ENCODE measurements at places on chromosomes 3 and 15.

GRCh38 chr3:185037801-185038200, 115.1 kb downstream of the C3orf70 start:
- no peak for DNase-seq

DNA sequence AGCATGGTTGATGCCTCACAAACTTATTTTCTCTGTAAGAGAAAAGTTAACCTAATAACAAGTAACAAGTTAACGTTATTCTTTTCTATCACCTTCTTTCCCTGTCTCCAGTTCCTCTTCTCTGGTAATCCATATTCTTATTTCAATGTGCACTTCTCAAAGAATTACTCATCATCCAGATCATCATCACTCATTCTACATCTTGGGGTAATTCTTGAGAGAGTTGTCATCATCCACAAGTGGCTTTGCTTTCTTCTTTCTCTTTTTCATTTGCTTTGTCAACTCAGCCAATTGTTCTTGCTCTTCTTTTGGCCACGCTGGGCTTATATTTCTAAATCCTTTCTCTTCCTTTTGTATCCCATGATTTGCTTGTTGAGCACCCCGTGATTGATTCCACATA, 20.8 kb upstream of the RNF111 start:
- no peak for DNase-seq

DNA sequence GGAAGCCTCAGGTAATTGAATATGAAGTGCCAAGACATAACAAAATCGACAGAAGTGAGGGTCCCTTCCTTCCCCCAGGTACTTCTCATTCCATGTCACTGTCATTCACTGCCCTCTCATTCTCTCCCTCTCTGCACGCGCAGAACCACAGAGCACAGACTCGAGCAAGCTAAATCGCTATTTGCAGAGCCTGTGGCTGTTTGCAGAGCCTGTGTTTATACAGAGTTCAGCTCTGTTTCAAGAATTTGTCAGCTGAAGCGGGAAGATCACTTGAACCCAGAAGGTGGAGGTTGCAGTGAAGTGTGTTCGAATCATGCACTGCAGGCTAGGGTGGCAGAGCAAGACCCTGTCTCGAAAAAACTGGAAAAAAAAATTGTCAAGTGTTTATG, 2.5 kb downstream of the VILL start:
- no peak for DNase-seq

GRCh38 chr3:101036213-101036618, 43.0 kb upstream of the ABI3BP start:
- no peak for DNase-seq

GRCh38 chr3:169564883-169565282, 98.6 kb downstream of the MECOM start:
- DNase-seq = no peak

GRCh38 chr15:26996250-26996649, 25.3 kb downstream of the GABRG3 start:
- DNase-seq = no peak

- no peak for DNase-seq
These were observed 667 bp upstream of the ACOX2 start for GRCh38 chr3:58537412-58538301.

DNA sequence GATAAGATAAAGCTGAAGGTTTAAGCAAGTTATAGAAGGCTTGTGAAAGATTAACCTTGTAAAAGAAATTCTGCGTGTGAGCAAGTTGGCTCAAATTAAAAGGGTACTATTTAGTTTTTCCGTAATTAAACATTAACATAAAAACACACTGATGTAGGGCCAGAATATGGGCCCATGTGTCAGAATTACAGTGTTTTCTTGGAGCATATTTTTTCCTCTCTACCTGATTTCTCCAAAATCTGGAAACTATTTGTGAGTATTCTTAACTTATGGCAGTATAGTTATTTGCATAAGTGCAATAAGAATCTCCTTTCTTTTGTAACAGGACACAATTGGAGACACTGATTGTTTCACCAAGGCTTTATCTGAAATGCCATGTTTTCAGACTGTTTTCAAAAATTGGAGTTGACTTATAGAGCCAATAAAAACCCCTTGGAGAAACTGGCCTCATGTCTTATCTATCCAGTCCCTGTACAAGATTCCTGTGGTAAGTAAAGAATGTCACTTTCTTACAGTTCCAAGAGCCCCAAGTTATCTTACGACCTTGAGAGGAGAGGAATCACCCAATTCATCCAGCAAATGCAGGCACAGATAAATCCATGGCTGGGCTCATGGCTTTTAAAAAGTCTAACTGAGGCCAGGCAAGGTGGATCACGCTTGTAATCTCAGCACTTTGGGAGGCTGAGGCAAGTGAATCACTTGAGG, 47.8 kb upstream of the P2RY1 start:
- no peak for DNase-seq

All from activated T-cell treated with anti-CD3 and anti-CD28 coated beads for 24 hours (primary cell).